Left forelimb (tissue), 1 donor: ENCODE measurements at places on chromosomes 11 and 22.

GRCh38 chr22:45304971-45305370, 4.8 kb upstream of the FAM118A start:
- DNase-seq, result no peak

- DNase-seq, result no peak
Measured at GRCh38 chr11:101127197-101127698, 2.4 kb downstream of the PGR start.

DNA sequence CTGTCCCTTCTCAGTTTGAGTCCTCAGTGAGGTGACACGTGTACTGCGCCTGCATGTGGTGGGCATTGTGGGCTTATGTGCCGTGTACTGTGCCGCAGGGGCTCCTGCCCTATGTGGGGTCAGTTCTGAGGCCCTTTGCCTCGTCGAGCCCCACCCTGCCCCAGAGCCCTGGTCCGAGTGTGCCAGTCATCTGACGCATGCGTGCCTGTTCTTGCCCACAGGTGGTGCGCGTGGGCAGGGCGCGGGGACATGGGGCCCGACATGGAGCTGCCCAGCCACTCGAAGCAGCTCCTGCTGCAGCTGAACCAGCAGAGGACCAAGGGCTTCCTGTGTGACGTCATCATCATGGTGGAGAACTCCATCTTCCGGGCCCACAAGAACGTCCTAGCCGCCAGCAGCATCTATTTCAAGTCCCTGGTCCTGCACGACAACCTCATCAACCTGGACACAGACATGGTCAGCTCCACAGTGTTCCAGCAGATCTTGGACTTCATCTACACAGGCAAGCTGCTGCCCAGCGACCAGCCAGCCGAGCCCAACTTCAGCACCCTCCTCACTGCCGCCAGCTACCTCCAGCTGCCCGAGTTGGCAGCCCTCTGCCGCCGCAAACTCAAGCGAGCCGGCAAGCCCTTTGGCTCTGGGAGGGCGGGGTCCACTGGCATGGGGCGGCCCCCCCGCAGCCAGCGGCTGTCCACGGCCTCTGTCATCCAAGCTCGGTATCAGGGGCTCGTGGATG, 22.3 kb upstream of the TMEM191C start:
- peak; percentile 53 for DNase-seq

- DNase-seq, result peak; percentile 90
Measured at GRCh38 chr22:20243537-20244249, 24.4 kb downstream of the RTN4R start.

DNA sequence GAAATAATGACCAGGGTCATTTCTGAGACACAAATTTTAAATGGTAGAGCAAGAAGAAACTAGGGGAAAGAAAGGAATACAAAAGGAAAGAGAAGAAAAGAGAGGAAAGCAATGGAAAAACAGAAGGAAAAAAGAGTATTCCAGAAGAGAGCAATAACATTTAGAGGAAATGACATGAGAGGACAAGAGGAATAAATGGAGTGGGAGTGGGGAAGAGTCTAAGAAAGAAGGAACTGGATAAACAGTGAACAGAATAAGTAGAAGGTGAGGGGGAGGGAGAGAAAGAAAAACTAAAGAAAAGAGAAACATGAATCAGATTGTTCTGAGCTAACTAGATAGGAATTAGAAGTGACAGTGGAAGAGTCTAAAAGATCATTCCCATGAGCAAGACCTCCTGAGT, 28.4 kb downstream of the PRDM10 start:
- no peak for DNase-seq

DNA sequence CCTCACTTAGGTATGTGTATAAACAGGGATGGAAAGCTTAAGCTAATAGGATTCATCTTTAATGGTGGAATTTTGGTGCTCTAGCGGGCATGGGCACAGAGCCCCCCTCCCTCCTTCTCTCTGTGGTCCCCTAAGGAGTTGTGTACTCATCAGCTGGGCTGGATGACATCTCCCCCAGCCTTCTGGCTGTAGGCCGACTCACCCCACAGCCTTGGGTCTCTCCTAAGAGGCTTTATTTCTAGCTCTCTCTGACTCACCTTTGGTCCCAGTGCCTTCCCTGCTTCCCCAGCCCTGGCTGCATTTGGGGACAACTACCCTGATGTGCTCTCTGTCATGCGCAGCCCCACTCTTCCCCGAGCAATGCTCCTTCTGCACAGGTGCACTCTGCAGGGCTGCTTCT, 26.9 kb downstream of the SLC6A5 start:
- no peak for DNase-seq

DNA sequence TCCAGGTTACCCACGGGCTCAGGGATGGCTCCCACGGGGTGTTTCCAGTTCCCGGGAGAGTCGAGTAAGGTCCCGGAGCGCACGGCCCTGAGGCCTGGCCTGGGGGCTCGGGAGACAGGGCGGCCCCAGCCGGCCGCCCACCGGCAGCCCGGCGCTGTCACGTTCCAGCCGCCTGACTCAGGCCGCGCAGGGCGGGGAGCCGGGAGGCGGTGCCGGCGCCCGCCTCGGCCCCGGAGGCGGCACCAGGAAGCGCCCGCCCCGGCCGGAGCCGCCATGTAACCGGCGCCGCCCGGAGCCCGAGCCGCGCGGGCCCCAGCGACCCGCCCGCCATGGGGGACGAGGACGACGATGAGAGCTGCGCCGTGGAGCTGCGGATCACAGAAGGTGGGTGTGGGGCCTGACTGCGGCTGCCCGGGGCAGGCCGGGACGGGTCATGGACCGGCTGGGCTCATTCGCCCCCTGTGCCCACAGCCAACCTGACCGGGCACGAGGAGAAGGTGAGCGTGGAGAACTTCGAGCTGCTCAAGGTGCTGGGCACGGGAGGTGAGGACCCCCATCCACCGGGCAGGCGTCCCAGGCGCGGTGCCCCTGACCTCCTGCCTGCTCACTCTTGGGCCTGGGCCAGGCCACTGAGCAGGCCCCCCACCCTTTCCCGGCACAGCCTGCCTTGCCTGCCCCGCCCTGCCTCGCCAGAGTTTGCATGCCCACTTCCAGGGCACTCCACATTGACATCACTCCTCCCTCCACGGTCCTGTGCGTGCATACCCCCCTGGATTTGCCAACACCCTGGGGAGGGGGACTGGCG, at the start of gene RPS6KA4:
RPS6KA4 (plus strand) TSS at position 256 of the 805 bp plus-strand sequence; CDS start at position 330, 74 bp downstream.
- DNase-seq, result peak; percentile 83

DNA sequence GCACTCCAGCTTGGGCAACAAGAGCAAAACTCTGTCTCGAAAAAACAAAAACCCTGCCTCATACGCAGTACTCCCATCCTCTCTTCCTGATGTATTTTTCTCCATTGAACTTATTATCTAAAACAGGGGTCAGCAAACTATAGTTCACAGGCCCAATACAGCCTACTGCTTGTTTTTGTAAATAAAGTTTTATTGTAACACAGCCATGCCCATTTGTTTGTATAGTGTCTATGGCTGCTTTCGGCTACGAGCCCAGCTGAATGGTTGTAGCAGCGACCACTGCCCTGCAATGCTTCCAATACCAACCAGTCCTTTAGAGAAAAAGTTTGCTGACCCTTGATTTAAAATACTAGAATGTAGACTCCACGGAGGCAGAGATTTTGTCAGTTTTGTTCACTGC, 6.1 kb downstream of the TXN2 start:
- no peak for DNase-seq

DNA sequence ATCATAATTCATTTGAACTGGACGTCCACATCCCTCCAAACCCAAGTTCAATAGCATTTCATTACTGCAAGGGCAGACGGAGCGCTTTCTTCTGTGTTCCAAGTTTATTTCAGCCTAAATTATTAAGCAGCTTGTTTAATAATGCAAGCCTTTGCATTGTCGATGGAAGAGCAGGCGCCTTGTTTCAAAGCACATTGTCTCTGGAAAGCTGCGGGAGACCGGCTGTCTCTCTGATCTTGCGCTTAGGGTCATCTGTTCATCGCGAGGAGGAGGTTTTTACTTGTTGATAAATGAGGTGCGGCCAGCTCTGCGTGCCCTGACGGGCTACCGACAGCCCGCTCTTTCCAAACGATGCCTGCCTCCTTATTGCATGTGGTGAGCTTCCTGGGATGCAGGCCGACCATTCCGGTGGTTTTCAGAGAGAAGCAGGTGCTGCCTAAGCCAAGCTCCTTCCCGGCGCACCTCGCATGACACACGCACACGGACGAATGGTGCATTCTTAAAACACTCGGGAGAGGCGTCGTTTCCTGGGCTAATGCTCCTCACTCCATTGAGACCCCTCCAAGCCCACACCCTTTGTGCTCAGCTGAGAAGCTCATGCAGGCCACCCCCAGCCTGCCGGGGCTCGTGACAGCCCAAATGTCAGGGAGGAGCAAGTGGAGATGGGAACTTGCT, 456.9 kb downstream of the BRD1 start:
- DNase-seq, result no peak

DNA sequence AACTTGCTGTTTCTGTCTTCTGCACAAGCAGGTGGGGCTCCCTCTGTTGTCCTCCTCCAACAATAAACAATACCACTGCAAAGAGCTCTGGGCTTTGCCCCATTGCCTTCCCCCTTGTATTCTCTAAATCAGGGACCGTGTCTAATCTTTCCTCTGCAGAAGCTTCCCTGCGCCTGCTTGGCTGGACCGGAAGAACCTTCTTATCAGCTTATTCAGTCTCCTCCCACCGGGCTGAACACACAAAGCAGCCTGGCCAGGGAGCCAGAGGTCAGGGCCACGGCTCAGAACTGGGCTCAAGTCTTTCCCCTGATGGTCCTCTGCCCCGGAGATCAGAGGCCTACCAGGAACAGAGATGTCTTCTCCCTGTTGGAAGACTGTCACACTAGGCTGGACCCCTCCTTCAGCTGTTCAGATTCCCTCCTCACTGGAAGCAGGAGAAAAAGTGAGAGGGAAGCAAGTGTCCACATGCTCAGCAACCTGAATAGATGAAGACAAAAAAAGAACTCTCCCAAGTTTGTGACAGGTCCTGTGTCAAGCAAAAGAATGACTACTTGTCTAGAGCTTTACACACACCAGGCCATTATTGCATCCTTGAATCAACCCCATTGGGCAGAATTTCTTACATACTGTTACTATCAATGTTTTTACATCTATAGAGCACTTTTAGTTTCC, 63.7 kb downstream of the RAB30 start:
- DNase-seq, result no peak

GRCh38 chr11:36304351-36304750, 8.3 kb downstream of the PRR5L start:
- DNase-seq, result no peak

DNA sequence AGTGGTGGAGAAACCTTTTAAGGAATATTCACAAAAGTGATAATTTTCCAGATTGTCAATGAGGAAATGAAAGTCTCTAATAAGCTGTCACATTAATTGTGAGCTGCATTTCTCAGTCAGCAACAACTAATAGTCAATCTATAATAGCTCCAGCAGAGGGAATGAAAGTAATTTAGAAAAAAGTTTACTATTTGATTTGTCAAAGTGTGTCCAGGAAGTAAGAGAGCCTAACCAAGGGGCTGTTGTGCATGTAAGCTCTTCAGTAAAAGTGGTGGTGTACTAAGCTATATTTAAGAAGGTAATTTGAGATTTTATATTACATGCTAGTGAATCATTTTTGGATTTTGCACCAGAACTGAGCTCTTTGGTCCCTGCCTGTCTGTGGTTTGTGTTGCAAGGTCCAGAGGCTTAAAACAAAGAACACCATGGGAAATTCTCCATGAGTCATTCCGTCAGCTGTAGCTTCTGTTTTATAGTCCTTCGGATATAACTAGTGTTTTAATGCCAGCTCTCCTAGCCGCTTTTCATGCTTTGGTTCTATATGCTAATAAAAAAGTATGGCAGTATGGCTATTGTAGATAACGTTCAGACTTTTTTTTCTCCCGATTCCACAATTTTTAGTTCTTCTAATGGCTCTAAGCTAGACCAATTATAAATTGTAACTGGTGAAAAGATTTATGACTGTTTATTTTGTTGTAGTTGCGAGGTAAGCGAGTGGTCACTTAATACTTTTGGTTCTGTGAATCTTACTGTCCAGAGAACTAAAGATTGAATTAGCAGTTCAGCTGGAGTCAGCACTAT, 64.6 kb downstream of the ARHGEF12 start:
- DNase-seq, result no peak

DNA sequence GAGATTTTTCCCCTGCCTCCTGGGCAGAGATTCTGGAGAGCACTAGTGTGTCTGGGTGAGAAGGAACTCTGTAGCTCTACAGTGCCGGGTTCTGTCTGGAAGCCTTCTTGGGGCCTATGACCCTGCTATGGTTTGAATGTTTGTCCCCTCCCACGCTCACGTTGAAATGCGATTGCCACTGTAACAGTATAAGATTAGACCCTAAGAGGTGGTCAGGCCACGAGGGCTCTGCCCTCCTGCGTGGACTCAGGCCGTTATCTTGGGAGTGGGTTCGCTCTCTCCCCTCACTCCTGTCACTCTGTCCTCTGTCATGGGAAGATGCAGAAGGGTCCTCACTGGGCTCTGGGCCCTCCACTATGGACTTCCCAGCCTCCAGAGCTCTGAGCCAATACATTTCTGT, 3.5 kb downstream of the AP5B1 start:
- DNase-seq, result no peak

DNA sequence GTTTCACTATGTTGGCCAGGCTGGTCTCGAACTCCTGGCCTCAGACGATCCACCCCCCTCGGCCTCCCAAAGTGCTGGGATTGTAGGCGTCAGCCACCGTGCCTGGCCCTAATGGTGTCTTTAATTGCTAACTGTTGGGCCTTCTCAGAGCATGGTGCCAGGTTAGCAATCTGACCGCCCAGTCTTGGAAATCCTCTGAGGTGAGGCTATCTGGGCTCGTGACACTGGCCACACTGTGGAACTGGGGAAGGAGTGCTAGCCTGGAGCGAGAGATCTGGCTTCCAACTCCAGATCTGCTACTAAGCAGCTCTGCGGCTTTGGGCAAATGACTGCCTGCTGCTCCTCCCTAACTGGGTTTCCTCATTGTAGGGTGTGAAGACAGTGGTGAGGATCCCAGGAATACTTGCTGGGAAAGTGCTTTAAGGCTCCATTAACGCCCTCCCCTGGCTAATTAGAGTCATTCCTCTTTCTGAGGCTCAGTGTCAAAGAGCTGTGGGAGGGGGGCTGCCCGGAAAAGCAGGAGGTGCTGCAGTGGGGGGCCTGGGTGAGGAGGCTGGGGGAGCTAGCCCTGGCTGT, 35.4 kb downstream of the CHRDL2 start:
- no peak for DNase-seq

DNA sequence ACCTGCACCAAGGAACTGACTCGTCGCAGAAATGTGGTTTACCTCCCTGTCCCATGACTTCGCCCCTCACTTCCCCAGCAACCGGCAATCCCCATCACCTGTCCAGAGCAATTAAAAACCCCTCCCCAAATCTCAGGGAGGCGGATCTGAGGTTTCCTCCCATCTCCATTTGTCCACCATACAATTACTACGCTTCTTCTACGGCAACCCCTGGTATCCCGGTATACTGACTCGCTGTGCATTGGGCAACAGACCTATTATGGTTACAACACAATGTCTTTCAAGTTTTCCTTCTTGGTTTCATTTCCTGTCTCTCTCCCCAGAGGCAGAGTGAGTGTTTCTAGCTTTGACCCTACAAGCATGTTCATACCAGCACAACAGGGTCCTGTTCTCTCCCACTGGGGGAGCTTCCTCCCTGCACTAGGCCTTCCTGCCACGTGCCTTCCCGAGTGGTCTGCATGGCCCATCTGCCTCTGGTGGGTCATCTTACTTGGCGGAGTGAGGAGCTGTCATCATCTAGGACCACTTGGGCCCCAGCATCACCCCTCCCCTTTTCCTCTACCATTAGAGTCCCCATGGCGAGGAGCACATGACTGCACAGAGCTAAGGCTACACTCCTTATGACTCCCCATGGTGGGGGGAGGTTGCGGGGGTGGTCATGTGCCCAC, 30.3 kb upstream of the NAP1L4 start:
- no peak for DNase-seq

GRCh38 chr11:44840521-44841251, 110.0 kb downstream of the TP53I11 start:
- no peak for DNase-seq
